ENCODE measurements at places on chromosomes 6 and 20.

DNA sequence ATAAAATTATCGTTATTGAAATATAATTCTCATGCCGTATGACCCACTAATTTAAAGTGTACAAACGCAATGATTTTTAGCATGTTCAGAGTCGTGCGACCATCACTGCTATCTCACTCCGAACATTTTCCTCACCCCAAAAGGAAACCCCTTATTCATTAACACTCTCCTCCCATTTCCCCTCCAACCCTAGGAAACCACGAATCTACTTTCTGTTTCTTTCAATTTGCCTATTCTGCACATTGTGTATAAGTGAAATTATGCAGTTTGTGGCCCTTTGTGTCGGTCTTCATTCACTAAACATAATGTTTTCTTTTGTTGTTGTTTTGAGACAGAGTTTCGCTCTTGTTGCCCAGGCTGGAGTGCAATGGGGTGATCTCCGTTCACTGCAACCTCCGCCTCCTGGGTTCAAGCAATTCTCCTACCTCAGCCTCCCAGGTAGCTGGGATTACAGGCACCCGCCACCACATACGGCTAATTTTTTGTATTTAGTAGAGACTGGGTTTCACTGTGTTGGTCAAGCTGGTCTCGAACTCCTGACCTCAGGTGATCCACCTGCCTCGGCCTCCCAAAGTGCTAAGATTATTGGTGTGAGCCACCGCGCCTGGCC is 99.7 kb upstream of the ZNF217 start:
- DNase-seq, result no peak

- DNase-seq, result no peak
These were observed 54.5 kb downstream of the PLCG1 start for GRCh38 chr20:41191562-41192500.

DNA sequence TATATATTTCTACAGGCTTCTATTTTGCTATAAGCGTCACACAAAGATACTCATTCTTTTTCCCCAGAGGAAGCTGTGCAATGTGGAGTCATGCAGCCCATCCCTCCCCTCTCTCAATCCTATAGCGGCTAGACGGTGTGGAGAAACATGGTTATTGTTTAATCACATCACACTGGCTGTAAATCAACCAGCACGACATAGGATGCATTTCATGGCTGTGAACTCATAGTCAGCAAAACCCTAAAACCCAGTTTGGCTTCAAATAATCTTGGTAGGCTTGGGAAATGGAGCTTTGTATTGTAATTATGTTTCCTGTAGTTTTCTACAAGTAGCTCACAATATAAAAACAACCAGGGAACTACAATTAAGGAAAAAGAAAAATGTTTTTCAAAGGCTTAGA is 16.8 kb downstream of the FOXC1 start:
- DNase-seq, result no peak

- no peak for DNase-seq
These were observed 157.5 kb downstream of the ADGRG6 start for GRCh38 chr6:142459271-142459670.

All from cerebellum (tissue), 4 donors.